ENCODE measurements at places on chromosomes 5 and 9. TPM values are rescaled to one million over a fixed set of nuclear protein-coding genes. Genes with fewer than 3 reads are reported as not detected.

INSL4 gene
- total RNA-seq: not detected

NEUROG1 gene
- not detected for total RNA-seq

MYORG gene
- total RNA-seq: 0.10 TPM

ADAMTS2 gene
- 0.21 TPM for total RNA-seq

KYAT1 gene
- 2.0 TPM for total RNA-seq

CPEB4 gene
- 59.1 TPM for total RNA-seq

KIF12 gene
- total RNA-seq: not detected

PRUNE2 gene
- 0.31 TPM for total RNA-seq

MYOZ3 gene
- not detected for total RNA-seq

GDF9 gene
- 0.42 TPM for total RNA-seq

GABBR2 gene
- total RNA-seq: under 0.01 TPM

C1QTNF3 gene
- 3.6 TPM for total RNA-seq

APBA1 gene
- total RNA-seq: 0.52 TPM

Measured in mononuclear cell (primary cell).